ENCODE measurements at places on chromosomes 12 and 14.

- DNase-seq: no peak
Measured at GRCh38 chr12:124170760-124171159, 124.1 kb upstream of the RFLNA start.

- no peak for DNase-seq
Measured at GRCh38 chr14:101232340-101233020, 328.8 kb upstream of the DIO3 start.

GRCh38 chr12:131422744-131423143 lies 288.1 kb upstream of the SFSWAP start:
- no peak for DNase-seq

GRCh38 chr12:132167611-132168310 lies 23.5 kb downstream of the NOC4L start:
- DNase-seq: no peak

- no peak for DNase-seq
Measured at GRCh38 chr12:4951601-4952000, 41.9 kb downstream of the KCNA1 start.

DNA sequence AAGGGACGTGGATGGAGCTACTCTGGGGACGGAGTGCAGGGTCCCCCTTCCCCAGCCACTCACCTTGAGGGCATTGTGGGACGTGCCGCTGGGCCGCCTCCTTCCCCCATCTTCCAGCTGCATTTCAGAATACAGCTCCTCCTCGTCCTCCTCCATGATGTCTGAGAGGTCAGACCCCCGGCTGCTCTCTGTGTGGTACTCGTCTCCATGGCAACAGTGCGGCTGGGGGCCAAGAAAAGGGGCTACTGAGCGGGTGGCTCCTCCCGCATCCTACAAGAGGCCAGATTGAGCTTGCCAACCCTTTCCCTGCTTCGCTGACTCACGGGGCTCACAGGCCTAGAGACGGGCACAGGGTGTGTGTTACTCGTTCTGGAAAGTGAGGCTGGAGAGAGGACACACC lies 90.4 kb downstream of the PIWIL1 start:
- DNase-seq: no peak

DNA sequence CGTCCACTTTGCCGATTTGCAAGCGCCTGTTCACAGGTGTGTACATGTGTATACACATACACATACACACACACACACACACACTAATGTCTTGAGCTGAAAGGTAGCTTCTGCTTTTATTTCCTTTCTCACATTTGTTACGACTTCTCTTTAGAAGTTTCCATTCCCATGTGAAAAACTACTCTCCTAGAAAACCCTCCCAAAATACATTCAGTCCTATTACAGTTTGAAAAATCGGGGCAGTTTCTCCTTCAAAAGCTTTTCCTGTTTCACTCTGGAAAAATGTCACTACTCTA lies 3.9 kb downstream of the BLTP3B start:
- no peak for DNase-seq

GRCh38 chr14:46581036-46581671 lies 70.4 kb downstream of the RPL10L start:
- no peak for DNase-seq
